SK-N-MC (cell line): ENCODE measurements at places on chromosomes 3 and 15.
A peak's percentile ranks its signal among the peaks of the same experiment; 100 is the strongest.

- DNase-seq: no peak
These were observed 145.0 kb upstream of the MCTP2 start for GRCh38 chr15:94086341-94086740.

DNA sequence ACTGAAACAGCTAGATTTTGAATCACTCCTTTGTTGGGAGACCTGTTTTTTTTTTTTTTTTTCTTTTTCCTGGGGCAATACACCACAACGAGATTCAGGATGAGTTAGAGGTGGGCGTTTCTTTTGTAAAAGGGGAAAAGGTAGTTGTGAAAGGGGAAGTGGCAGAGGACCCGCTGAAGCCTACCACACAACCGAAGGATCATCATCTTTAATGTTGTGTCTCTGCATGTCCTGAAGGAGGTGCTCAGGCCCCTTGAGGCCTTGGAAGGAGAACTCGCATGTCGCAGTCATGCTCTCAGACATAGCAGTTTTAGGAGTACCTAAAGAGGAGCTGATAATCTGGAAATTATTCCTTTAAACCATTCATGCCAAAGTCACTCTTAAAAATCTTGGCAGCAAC, 137.9 kb upstream of the LRIG1 start:
- no peak for DNase-seq

GRCh38 chr3:38332201-38332600, 14.4 kb upstream of the XYLB start:
- DNase-seq: no peak

GRCh38 chr3:183481582-183481981, 53.2 kb upstream of the MCF2L2 start:
- DNase-seq: no peak

DNA sequence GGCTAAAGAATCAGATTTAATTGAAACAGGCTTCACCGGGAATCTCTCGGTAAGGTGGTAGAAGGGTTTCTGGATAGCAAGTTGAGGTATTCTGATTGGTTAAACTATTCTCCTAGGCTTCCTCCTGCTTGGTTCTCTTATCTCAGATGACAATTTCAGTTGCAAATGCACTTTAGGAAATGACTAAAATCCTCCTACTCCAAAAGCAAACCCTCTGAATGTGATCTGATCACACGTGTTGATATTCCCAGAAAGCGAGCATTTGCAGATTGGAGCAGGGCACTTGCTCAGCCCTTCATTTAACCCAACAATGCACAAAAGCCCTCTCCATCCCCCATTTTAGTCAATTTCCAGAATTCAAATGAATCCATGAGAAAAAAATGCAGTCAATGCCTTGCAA, 55.6 kb upstream of the ICE2 start:
- no peak for DNase-seq

DNA sequence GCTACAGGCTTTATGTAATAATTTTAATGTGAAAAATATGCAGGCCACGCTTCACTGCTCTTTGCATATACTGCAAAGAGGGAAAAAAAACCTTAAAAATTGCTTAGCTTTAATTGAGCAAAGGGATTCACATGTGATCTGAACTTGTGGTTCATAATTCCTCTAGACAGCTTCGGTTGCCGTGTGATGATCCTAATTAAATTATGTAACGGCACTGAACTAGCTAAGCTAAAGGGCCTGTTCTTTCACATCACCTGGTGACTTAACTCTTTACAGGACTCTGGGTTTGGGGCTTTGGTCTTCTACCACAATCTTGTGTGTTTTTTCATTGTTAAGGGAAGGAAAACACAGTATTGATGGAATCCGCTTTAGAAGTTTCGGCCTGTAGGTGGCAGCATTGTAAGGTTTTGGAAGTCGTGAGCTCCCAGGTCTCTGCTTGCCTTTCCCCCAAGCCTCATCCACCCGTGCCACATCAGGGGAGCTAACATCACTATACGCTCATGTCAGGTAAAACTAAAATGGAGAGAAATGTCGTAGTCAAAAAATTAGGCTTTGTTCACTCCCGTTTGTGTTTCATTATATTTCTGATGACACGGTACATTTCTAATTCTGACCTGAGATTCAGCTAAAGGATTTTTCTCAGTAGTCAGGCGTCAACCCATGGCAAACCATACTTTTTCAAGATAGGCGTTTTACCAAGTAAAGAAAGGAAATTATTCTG, 205.6 kb upstream of the DPH6 start:
- peak; percentile 63 for DNase-seq
